ENCODE measurements at places on chromosomes 11 and 22.

DNA sequence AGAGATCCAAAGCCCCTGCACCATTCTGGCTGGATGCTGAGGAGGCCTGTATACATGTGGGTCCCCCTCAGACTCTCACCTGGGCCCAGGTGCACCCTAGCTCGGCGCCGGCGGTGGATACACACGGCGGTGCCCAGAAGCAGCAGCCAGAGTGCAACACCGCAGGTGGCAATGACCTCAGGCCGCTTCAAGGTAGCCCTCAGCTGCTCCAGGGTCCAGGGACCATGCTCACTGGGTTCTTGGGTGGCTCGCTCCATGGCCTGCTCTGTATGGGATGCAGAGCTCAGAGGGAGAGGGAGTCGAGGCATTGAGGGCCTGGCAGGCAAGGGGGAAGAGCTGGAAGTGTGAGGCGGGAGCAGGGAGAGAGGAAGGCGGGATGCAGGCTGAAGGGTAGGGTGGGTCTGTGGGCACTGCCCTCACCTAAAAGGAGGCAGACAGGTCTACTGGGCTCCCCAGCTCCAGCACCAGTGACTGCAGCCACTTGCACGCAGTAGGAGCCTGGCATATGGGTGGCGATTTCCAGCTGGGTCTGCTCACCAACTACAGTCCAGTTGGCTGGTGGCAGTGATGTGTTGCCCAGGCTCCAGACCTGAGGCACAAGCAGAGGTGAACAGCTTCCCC is 3.8 kb downstream of the ROBO4 start:
- DNase-seq: no peak

DNA sequence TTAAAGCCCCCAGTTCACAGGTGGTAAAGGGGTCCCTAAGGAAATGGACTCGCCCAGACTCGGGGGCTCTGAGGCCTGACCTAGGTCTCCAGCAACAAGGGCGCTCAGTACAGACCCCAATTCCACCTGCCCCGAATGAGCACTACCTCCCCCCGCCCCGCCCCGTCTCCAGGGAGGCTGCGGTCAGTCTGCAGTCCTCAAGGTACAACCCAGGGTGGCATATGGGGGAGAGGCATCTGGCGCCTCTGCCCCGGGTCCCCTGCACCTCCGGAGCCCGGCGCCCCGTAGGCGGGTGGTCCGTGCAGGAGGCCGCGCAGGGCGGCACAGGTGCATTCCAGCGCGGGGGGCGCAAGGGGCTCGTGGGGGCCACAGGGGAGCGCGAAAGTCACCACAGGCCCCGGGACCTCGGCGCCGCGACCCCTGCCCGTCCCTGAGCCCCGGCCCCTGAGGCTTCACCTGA is 361 bp downstream of the CTSD start:
- no peak for DNase-seq

DNA sequence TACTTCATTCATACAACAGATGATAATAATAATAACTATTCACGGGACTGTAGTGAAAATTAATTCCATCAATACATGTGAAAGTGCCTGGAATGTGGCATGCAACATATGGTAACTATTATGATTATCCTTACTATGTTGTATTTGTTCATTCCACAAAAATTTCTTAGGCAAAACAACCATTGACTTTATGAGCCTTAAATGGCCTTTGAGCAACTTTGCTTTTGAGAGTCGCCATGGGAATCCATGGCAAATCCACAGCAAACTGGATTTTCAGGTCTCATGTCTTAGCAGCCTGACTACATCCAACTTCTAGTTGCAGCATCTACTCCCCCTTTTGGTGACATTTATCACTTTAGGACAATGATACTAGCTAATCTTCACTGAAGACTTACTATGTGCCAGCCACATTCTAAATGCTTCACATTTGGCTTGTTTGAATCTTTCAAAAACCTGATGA is 56.8 kb downstream of the SLC1A2 start:
- no peak for DNase-seq

- peak; percentile 56 for DNase-seq
These were observed 679 bp downstream of the TUG1 start for GRCh38 chr22:30969532-30970355.

- DNase-seq: no peak
These were observed 66.6 kb downstream of the TP53I11 start for GRCh38 chr11:44884056-44884455.

All from heart left ventricle (tissue), 16 donors.